Thymus (tissue), 14 donors: ENCODE measurements at places on chromosomes 1 and 21. TPM values are rescaled to one million over a fixed set of nuclear protein-coding genes. Genes with fewer than 3 reads are reported as not detected.

The FNDC5 gene
- total RNA-seq = 3.5 TPM

- H3K4me1 ChIP-seq = no peaks in the 10 kb centered on the region
- H3K36me3 ChIP-seq = no peaks in the 10 kb centered on the region
- H3K4me3 ChIP-seq = no peak overlapping the region
- H3K27ac ChIP-seq = no peak overlapping the region
- no peaks in the 10 kb centered on the region for H3K27me3 ChIP-seq
These were observed 76.8 kb downstream of the KCNJ15 start for GRCh38 chr21:38333301-38334272.

- no peak for DNase-seq
- H3K36me3 ChIP-seq = no peaks in the 10 kb centered on the region
- H3K4me3 ChIP-seq = no peak overlapping the region
- H3K27me3 ChIP-seq = no peaks in the 10 kb centered on the region
- H3K4me1 ChIP-seq = no peaks in the 10 kb centered on the region
These were observed 120.6 kb downstream of the PTBP2 start for GRCh38 chr1:96842215-96842614.

The KCNT2 gene
- total RNA-seq = 0.85 TPM

DNA sequence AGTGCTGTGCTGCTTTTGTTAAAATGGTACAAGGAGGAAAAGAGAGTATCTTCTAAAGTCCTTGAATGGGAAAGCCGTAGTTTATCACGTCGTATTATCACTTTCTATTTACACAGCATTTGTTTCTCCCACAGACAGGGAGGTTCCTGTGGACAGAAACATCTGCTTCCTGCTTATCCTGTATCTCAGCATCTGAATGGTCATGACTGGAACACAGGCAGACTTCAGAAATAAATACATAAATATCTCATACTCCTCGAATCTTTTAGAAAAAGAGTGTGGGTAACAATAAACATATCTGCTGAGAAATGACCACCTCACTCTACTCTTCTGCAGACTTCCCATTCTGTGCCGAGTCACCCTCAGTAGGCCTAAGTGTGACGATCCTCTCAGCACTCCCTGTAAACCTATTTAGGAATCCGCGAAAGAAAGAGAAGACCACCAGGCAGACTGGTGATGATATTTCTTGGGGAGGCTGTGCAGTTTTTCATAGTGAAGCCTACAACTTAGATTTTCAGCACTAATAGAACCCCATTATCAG, 393.5 kb downstream of the SMYD3 start:
- H3K36me3 ChIP-seq = no peaks in the 10 kb centered on the region
- peaks cover 3% of the 10 kb centered on the region for H3K4me1 ChIP-seq
- no peak for DNase-seq
- no peak overlapping the region for H3K4me3 ChIP-seq
- H3K27ac ChIP-seq = no peak overlapping the region

DNA sequence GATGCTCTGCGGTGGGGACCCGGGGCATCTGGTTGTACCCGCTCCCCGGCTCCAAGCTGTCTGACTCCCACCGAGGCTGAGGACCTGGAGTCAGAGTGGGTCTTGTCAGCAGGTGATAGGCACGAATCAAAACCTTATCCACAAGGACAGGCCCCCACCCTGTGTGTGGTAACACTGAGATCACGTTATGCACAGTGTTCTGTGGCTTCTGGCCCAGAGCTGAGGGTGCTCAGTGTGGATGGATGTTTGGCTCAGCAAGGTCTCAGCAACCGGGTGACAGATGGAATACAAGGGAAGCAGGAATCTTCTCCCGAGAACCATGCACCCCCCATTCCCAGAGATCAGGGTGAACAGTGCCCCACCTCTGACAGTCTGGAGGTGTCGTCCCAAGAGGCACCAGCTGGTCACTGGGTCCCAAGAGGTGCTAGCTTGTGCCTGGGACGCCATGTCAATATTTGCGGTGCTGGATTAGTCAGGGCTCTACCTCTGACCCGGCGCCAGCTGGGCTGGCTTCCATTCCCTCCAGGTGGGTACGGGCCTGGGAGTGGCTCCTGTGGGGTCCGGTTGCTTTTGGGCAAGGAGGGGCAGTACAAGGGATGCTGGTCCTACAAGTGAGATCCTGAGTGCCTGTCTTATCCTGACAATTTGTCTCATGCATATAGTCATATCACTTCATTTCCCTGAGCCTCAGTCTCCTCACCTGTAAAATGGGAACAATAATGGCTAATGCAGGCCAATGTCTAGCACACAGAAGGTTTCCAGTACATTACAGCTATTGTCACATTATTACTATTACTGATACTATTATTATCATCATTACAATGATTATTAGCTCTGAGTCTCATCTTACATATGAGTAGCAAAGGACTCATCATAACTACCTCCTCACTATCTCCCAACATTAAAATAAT, 957 bp downstream of the CAPN9 start:
- H3K27me3 ChIP-seq = no peaks in the 10 kb centered on the region
- DNase-seq = no peak
- H3K27ac ChIP-seq = no peak overlapping the region
- no peak overlapping the region for H3K4me3 ChIP-seq
- H3K4me1 ChIP-seq = peaks cover 2% of the 10 kb centered on the region

DNA sequence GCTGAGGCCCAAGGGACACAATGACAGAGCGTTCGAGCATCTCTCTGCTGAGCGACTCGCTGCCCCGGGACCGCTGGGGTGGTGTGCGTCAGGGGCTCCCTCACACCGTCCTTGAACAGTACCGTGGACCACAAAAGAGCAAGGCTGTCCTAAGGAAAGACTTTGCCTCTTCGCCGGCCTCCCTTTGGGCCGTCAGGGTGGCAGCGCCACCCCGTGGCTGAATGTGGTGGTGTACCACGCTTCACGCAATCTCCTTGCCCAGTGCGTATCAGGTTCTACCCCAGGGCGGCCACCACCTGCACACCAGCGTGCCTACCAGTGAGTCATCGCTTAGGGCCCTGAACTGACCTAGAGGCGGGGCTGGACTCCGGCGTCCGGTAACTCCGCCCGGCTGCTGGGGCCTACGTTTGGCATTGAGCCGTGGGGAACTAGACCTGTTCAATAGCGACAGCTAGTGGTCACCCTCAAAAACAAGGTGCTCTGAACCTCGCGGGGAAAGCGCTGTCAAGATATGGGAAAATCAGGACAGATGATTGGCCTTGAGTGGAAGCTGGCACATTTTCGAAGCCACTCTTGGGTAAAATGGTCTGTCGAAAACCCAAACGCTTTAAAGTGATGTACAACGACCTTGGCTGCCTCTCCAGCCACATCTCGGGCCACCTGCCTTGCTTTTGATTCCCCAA, 8.1 kb upstream of the TRAF3IP3 start:
- peak overlapping the region; percentile 44 for H3K4me3 ChIP-seq
- no peaks in the 10 kb centered on the region for H3K36me3 ChIP-seq
- H3K4me1 ChIP-seq = peaks cover 25% of the 10 kb centered on the region
- H3K27me3 ChIP-seq = no peaks in the 10 kb centered on the region

DNA sequence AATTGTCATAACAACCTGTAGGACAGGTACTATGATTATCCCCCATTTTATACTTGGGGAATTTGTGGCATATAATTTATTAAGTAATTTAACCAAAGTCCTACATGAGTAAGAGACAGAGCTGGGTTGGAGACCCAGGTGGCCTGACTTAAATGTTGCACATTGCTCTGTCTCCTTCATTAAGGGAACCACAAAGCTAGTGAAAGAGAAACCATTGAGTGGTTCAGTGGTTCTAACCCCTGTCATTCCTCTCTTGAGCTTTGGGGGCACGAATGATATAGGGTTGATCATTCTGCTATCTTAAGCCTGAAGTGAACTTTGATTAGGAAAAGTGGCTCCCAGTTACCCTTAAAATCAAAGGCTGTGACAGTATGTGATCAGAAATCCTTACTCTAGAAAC, 5.3 kb upstream of the MAP3K7CL start:
- H3K27me3 ChIP-seq = no peaks in the 10 kb centered on the region
- H3K36me3 ChIP-seq = no peaks in the 10 kb centered on the region
- H3K4me3 ChIP-seq = no peak overlapping the region
- no peak overlapping the region for H3K27ac ChIP-seq
- H3K4me1 ChIP-seq = no peaks in the 10 kb centered on the region
- no peak for DNase-seq

- H3K27me3 ChIP-seq = peaks cover 3% of the 10 kb centered on the region
- peaks cover 13% of the 10 kb centered on the region for H3K36me3 ChIP-seq
- H3K27ac ChIP-seq = no peak overlapping the region
- no peak overlapping the region for H3K4me3 ChIP-seq
- peaks cover 9% of the 10 kb centered on the region for H3K4me1 ChIP-seq
These were observed 4.0 kb upstream of the TRIM11 start for GRCh38 chr1:228410671-228411070.
